Karpas-422 (cell line): ENCODE measurements at places on chromosomes 11 and 22.
A peak's percentile ranks its signal among the peaks of the same experiment; 100 is the strongest.

DNA sequence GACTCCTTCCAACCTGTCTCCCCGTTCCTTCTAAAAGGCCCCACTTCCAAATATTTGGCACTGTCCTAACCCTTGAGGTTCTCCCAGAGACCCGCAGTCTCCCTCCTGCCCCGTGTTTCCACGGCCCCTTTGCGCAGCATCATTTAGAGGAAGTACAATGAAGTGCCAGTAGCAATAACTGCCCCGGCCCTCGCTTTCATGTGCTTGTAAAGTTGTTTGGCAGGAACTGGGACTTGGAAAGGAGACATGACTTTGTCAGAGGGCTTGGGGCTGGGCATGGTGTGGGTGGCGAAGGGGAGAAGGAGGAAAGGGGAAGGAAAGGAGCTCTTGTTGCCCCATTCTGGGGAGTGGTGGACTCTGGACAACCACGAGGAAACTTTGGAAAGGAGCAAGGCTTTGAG, 2.6 kb downstream of the CD44 start:
- no peak for DNase-seq

- DNase-seq = no peak
These were observed 52.4 kb upstream of the ARFGAP3 start for GRCh38 chr22:42909363-42910058.

GRCh38 chr22:39253435-39254070, 8.8 kb upstream of the PDGFB start:
- DNase-seq = no peak

DNA sequence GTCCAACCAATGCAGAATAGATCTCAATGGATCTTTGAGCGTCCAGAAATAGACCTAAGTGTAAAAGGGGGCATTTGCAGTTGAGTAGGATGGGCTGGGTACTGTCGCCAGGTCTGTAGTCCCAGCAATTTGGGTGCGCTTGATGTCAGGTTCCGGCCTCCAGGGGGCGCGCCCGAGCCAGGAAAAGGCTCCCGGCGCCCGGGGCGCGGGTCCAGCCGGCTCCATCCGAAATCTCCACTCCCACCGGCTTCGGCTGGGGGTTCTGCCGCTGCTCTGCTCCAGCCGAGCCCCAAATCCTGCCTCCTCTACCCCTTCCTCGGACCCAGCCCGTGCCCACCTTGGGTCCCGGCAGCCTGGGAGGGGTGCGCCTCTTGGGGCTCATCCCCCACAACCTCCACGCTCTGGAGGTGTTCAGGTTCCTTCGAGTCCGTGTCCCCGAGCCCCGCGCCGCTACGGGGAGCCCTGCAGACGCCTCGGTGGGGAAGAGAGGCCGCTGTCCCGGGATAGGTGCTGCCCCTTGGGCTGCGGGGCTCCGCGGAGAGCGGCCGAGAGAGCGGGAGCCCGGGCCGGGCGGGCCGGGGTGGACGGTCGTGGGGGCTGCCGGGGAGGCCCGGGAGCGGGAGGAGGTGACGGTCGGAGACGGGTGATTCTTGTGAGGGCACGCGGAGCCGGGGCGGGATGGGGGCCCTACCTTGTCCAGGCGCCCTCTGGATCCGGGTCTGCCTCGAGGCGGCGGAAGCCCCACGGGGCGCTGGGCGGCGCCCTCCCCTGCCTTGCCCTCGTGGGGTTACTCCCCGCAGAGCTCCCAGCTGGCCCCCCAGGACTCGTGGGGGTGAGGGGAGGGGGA, 13.0 kb upstream of the CYB5R3 start:
- peak; percentile 89 for DNase-seq

DNA sequence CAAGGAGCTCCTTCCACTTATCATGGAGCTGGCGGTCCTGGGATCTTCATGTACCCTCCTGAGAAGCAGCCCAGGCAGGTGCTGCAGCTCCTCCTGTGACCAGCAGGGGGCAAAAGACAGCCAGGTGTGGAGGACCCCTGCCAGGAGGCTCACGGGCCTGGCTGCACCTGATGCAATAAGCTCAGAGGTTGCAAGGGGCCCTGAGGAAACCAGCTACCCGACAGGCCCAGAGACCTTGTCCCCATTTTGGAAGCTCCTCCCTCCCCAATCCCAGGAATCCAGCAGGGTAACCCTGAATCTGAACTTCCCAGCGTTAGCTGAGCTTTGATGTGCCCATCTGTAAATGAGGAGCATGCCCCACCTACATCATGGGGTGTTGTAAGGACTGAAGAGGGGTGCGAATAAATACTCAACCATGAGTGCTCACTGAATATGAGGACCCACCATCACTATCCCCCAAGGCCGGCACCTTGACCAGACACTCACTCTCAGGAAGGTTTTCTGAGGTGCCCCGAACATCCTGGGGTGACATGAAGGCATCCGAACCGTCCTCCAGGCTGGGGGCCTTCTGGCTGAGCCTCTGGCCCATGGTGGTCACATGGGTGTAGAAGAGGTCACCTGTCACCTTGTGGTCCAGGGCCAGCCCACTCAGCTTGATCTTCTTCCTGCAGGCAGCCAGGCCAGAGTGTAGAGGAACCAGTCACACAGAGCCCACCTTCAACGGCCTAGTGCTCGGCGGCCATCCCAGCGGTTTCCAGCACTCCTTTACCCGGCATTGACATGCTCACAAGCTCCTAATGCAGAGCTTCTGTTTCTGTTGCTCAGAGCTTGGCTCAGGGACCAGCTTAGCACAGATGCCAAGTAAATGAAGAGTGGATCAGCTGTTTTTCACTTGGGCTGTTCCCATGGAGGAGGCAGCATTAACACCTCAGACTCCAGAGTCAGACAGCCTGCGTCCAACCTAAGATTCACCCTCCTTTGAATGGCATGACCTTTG, 21.7 kb downstream of the SLC43A1 start:
- peak; percentile 87 for DNase-seq

GRCh38 chr11:125514336-125515101, 18.5 kb upstream of the FEZ1 start:
- peak; percentile 43 for DNase-seq

GRCh38 chr11:1227551-1228100, 4.8 kb downstream of the MUC5B start:
- no peak for DNase-seq

DNA sequence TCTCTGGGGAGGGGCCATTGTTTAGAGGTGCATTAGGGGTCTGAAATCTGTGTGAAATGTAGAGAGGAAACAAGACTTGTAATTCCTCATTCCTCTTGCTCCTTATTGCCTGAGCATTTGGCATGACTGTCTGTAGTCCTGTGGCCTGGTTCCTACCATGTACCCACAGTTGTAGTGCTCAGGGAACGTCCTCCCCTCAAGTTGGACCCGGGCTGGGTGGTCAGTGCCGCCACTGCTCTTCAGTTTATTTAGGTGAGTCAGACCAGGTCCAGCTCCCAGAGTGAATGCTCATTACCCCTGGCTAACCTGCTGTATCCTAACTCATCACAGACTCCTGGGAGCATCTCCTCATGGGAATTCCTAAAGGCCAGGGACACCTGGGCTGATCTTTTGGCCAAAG, 139.8 kb downstream of the GRIK4 start:
- no peak for DNase-seq

DNA sequence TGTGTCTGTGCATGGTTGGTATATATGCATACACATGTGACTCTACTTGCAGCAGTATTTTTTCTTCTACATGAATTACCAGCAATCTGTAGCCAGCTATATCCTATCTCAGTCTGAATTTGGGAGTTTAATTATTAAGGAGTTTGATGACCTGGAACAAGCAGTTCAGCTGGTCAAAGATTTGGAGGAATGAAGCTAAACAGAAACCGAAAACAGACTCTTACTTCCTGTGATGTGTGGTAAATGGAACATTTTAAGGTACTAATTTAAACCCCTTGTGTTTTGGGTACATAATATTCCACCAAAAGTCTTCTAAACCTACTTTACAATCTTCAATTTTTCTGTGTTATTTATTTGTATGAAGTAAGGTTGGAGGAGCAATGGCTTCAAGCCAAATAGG, 124.4 kb upstream of the PGR start:
- DNase-seq = no peak

DNA sequence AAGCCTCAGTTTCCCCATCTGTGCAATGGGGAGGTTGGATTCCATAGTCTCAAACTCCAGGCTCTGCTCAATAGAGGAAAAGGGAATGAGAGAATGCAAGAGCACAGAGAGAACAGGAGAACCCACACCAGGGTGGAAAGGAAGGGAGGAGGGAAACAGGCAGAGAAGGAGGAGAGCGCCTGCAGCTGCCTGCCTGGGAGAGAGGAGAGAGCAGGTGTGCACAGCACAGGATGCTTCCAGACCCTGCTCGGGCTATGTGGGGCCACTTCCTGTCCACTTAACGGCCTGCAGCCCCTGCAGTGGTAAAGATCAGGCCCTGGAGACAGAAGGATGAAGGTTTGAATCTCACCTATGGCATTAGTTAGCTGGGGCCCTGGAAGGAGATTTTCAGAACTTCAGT, 12.3 kb downstream of the LRRC32 start:
- DNase-seq = no peak

GRCh38 chr22:39183991-39184585, 31.6 kb upstream of the CBX7 start:
- peak; percentile 71 for DNase-seq

GRCh38 chr11:2135018-2135569, 4.1 kb downstream of the IGF2 start:
- no peak for DNase-seq

- no peak for DNase-seq
These were observed 8.6 kb downstream of the TCN1 start for GRCh38 chr11:59857439-59858434.

DNA sequence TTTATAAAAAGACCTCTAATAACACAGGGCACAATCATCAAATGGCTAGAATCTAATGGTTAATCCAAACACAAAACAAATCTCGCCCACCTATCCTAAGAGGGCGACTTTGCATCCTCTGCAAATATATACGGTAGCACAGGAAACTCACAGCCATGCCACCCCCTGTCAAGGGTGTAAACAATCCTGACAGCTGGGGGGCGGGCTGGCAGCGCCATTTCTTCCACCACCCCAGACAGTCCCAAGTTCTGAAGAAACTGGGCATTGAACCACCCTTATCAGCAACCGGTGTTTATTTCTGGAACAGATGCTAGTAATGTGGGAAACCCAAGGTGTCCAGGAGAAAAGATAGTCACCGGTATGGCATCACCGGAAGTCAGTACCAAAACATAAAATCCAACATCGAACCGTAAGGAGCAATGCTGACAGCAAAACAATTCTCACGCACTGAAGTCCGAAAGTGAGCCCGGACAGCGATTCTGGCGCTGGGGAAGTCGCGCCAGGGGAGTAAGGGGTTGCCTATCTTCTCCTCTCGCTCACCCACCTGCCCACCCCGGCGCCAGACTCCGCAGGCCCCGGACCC, 825 bp downstream of the FBXO3 start:
- peak; percentile 53 for DNase-seq

DNA sequence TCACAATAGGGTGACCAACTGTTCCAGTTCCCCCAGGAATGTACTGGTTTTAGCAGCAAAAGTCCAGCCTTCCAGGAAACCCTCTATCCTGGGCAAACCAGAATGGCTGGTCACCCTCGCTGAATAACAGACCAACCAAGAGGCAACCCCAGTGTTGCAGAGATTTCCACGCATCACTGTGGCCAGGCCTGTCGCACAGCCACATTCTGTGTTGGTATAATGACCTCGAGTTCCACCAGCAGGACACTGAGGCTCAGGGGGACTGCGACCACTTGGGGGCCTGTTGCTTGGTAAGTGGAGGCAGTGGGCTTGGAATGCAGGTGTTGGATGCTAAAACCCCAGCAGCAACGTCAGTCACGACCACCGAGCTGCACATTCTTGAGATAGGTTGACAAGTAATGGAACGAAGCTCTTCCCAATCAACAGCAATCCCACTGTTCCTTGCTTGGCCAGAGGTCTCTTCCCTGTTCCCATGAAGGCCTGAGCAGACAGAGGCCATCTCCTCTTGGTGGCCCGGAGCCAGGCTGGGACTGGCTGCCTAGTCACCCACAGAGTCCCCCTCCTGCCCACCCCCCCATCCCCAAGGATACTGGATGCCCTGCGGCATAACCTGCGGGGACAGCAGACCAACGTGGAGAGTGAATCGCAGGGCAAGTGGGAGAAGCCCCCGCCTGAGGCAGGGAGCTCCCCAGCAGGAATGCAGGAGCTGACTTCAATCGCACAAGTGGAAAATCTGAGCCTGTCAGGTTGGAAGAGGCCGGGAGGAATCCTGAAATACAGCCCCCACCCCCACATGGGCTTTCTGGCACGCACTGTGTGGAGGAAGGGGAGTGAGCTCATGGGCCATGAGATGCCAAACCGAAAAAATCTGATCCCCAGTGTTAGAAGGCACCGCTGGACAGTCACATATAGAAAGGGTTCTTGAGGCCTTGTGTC, 43.4 kb upstream of the MN1 start:
- DNase-seq = no peak

DNA sequence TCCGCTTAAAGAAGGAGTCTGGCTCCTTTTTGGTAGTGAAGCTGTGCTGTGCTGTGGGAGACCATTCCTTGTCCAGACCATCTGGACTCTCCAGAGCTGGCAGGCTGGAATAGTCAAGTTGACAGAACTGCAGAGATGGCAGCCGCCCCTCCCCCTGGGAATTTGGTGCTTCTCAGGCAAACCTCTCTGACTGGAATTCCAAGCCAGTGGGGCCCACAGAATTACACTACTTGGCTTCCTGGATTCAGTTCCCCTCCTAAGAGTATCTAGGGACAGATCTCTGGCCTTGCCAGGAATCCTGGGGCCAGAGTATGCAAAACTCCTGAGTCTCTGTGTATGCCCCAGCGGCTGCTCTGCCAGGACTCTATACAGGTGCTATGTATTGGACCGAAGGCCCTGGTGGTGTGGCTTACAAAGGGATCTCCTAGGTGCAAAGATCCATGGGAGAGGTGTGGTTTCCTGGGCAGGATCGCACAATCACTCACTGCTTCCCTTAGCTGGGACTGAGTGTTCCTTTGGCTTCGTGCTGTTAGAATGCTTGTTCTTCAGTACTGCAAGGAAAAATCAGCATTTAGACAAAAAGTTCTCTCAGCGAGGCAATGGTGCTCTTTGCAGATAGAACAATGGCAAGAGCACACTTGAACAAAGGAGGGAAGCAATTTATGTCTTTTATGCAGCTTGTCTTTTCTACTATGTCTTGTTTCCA, 86.8 kb downstream of the PRMT3 start:
- no peak for DNase-seq

GRCh38 chr11:8243458-8243857, 20.2 kb downstream of the LMO1 start:
- no peak for DNase-seq

DNA sequence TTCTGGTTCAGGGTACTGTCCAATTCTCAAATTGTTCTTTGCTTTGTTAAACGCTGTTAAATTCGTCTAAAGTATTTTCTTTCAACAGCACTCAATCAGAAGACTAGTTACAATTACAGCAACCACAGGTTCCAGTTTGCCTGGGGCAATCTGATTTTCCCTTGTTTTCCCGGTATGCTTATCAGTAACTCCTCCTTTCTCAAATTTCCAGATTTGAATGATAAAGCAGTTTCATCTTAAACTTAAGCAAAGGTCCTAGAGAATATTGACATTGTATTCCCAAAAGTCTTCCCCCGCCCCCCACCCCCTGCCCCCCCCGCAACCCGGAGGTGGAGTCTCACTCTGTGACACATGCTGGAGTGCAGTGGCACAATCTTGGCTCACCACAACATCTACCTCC, 10.5 kb upstream of the USP28 start:
- no peak for DNase-seq

- DNase-seq = no peak
These were observed 77.9 kb upstream of the PITPNB start for GRCh38 chr22:27996981-27997380.

GRCh38 chr11:112320668-112321067, 60.0 kb upstream of the PLET1 start:
- no peak for DNase-seq
